Fibroblast of the aortic adventitia (primary cell): ENCODE measurements at places on chromosomes 4 and X. TPM values are rescaled to one million over a fixed set of nuclear protein-coding genes. Genes with fewer than 3 reads are reported as not detected.

The FAM149A gene
- 10.8 and 15.6 TPM in 2 replicates for total RNA-seq

The RNF128 gene
- total RNA-seq, result 0.82 and 12.6 TPM in 2 replicates

The MAOA gene
- 4.7 and 9.6 TPM in 2 replicates for total RNA-seq

The ZBTB33 gene
- 16.6 and 18.3 TPM in 2 replicates for total RNA-seq

The LIMCH1 gene
- total RNA-seq, result 0.82 and 8.7 TPM in 2 replicates

The DSPP gene
- not detected in 2 replicates for total RNA-seq

The NEXMIF gene
- not detected in 2 replicates for total RNA-seq

The GPR82 gene
- total RNA-seq, result under 0.01 TPM in 1 of 2 replicates, not detected in the other

DNA sequence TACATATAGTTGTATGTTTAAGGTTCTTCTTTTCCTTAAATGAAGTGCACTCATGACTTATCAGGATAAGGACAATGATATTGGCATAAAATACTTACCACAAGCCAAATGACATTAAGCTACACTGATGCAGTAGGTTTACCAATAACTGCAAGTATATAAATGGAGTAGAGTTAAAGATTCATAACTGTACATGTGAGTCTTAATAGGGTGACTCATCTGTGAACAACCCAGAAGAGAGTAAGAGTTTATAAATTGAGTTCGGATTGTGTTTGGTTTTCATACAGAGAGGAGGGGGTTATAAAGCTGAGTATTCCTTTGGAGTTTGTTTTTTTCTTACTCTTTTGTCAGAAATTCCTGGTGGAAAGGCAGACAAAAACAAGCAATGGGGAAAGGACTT is 144.8 kb downstream of the TLL1 start:
- no peak for DNase-seq

- no peak for DNase-seq
Measured at GRCh38 chrX:17009856-17010625, 63.6 kb downstream of the REPS2 start.

DNA sequence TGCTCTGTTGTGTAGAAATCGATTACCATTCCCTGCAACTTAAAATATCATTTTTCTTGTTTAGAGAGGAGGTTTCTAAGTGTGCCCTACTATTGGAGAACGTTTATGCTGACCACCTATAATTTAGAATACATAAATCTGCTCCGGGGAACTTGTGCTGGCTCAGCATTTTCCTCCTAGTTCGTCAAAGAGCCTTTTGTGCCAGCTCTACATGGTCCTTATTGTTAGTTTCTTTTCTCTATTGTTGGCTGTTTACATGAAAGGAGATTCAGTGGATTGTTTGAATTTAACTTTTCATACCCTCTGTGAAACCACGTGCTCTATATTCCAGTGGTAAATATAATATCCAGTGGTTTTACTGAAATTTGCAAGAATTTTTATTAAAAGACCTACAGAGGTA is 53.4 kb upstream of the ATP8A1 start:
- no peak for DNase-seq

DNA sequence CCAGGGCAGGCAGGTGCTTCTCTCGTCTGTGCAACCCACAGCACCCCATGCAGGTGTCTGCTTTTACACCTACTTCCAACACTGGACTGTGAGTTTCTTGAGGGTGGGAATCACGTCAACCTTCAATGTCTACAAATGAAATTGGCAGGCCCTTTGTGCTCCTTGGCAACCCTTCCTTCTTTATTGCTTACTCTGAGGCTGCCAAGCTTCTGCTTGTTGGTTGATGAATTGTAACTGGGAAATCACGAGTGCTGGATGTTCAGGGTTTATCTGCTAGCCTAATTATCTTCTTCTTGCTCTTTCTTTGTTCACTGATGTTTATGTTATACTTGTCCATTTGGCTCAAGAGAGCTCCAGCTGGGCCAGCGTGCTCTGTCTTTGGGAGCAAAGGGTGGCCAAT is 2.5 kb upstream of the DGAT2L6 start:
- peak; percentile 76 for DNase-seq

DNA sequence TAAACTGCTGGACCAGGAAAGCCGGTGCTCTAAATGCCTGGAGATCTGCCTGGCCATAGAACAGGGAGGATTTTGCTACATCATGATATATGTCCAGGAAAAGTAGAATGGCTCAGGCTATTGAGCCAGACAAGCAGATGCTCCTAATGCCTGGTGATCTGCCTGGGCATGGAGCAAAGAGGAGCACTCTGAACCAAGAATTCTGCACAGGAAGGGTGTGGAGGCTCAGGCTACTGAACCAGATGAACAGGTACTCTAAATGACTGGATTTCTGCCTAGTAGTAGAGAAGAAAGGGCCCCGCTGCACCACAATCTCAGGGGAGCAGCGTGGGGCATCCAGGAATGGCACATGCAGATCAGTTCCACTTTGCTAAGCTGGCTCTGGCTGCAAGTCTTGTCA is 607.9 kb downstream of the ANKRD50 start:
- DNase-seq, result no peak

DNA sequence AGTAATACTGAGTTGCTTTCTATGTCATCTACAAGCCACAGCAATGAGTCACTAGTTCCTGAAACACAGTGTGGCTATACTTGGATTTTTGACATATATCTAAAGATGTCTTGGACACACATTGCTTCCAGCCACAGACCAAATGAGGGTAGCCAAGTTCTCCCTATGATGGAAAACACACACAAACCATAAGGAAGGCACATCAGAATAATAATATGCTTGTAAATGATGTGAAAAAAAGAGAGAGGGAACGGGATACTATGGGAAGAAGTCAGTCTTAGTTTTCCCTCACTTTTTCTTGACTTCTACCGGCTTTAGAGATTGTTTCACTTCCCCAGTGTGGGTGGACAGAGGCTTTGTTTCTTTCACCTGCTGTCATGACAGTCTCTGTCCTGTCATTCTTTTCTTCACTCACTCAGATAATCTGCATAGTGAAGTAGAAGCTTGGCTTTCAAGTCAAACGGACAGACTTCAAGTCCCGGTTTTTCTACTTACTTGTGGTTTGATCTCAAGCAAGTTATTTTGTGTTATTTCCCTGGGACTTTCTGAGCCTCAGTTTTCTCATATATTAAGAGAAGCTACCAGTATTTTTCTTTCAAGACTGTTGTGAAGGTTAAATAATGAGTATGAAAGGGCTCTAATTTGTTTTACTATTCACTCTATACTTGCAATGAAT is 34.7 kb downstream of the P2RY10 start:
- DNase-seq, result no peak

GRCh38 chrX:24676403-24677024 is 17.2 kb upstream of the POLA1 start:
- DNase-seq, result peak; percentile 8

DNA sequence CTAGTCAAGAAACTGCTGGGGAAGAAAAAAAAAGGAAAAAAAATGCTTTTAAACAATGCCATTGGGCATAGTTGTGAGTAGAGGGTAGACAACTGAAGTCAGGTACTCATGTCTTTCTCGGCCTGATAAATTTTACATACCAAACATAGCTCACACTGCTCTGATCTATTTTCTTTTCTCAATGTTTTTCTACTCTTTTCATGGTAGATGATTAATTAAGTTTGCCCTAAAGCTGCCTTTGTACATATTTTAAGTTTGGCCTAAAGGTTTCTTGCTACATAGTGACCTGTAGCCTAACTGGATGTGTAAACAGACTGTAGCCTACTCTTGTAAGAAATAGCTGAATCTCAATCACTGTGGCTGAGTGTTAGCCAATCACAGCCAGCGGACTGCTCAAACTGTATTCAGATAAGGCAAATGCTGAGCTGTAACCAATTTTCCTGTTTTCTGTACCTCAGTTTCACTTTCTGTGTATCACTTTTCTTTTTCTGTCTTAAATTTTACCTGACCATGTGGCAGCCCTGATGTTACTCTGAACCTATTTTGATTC is 121.0 kb downstream of the PCDH10 start:
- DNase-seq, result peak; percentile 0

DNA sequence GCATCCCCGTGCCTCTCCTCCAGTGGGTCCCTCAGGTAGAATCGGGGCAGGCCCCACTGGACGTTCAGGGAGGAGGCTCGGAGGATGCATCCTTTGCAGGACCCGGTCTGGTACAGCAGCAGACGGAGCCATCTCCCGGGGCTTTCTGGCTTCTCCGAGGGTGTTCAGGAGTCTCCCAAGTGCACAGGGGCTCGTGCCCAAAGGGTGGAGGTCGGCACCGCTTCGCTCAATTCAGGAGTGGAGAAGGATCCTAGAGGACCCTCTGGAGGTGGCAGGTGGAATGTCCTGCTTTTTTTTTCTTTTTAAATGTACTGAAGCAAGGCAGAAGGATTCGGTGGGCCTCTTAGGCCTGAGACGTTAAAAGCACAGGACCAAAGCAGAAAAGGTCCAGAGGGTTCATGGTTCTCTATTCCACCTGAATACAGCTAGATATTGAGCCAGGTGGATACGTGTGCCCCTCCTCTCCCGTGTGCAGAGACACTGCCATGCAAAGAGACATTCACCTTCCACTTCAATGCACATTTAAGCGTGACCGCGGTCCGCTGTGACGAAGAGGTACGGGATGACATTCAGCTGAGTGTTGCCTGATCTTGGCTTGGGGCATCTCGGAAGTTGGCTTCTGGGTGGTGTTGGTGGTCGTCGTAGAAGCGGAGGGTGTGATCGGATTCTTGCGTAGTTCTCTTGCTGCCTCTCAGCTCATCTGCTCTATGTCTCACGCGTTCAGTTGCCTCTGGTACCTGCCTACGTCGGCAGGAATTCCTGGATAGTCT is 281.2 kb upstream of the AGTR2 start:
- DNase-seq, result no peak

DNA sequence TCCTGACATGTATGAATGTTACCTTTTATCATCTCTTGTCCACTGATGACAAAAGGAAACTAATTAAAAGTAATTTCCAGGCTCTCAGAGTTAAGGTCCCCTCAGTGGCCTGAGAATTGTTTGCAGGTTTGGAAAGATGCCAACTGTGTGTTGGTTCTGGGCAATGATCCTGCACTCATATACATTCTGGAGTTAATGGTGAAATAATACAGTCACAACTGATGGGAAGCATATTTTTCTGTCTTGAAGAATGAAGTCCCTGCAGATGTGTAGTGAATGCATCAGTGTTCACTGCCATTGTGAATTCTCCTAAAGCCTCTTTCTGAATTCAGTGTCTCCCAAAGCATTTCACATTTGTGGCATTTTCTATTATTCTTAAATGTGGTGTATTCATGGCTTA is 238.1 kb upstream of the PPP1R2C start:
- DNase-seq, result no peak

GRCh38 chrX:76398970-76399369 is 28.5 kb upstream of the MAGEE1 start:
- DNase-seq, result no peak

DNA sequence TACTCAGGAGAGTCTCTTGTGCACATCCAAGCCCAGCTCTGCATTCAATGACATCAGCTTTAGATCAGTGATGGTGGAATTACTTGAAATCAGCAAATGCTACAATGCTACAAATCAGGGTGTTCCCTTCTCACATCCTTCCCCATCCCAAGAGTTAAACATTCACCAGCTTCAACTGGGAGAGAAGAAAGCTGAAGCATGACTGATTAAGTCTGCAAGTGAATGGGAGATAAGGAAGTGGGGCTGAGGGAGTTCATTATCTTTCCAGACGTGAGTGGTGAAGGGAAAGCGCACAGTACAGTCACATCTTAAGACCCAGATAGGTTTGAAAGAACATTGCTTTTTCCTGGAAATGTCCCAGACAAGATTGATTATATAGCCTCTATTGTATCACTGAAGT is 26.2 kb upstream of the MAP9 start:
- no peak for DNase-seq

GRCh38 chr4:76952071-76952470 is 2.5 kb downstream of the SEPTIN11 start:
- DNase-seq, result peak; percentile 37

DNA sequence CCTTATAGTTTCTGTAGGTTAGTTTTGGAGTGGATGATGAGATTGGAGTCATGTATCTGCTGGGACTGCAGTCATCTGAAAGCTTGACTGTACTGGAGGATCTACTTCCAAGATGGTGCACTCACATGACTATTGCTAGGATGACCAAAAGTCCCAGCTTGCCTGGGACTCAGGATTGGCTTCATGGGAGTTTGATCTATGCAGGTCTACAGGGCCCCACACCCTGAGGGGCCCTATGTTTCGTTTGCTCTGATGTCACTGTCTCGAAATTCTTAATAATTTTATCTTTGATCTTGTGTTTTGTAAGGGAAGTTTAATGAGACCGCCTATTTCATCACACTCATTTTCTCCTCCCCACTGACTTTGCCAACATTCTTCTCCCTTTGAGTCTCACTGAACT is at the start of gene SMIM9:
SMIM9 (minus strand) TSS at position 101 of the 400 bp plus-strand sequence. CDS start 3,806 bp downstream, outside the sequence.
- DNase-seq, result no peak
